Glutamatergic neuron (in vitro differentiated cells): ENCODE measurements at places on chromosomes 7 and 10.

- peaks cover 8% of the 10 kb centered on the region for H3K27me3 ChIP-seq
- no peak overlapping the region for H3K27ac ChIP-seq
- H3K4me3 ChIP-seq: no peak overlapping the region
Measured at GRCh38 chr7:1085910-1086421, 1.9 kb upstream of the GPER1 start.

- peaks cover 3% of the 10 kb centered on the region for H3K36me3 ChIP-seq
- H3K27ac ChIP-seq: no peak overlapping the region
- H3K4me3 ChIP-seq: no peak overlapping the region
- H3K4me1 ChIP-seq: no peaks in the 10 kb centered on the region
- H3K27me3 ChIP-seq: peaks cover 8% of the 10 kb centered on the region
Measured at GRCh38 chr7:132359743-132360142, 216.5 kb downstream of the PLXNA4 start.

GRCh38 chr7:95921543-95921942 is 149.2 kb downstream of the DYNC1I1 start:
- H3K4me1 ChIP-seq: no peaks in the 10 kb centered on the region
- DNase-seq: no peak
- H3K36me3 ChIP-seq: no peaks in the 10 kb centered on the region
- H3K27me3 ChIP-seq: peaks cover 2% of the 10 kb centered on the region
- no peak overlapping the region for H3K4me3 ChIP-seq

GRCh38 chr7:104124893-104125477 is 82.8 kb downstream of the ORC5 start:
- H3K27me3 ChIP-seq: no peaks in the 10 kb centered on the region
- peaks cover 4% of the 10 kb centered on the region for H3K4me1 ChIP-seq
- no peak overlapping the region for H3K27ac ChIP-seq
- no peaks in the 10 kb centered on the region for H3K36me3 ChIP-seq
